ENCODE measurements at places on chromosomes 5 and 9.

DNA sequence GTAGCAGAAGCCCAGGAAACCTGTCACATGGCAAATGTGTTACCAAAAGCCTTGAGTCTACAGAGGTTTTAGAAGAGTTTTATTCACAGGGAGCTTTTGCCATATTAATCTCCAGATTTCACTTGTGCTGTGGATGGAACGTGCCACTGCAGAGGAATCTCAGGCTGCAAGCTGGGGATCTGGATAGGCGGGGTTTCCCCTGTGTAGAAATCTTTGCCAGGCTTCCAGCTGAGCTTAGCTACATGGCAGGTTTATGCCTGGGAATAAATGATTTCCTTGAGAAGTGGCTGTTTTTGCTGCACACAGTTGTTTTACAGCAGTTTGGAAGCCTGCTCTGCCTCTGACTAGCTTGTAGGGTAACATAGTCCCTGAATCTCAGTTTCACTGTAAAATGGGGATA is 224.6 kb upstream of the PLPPR1 start:
- DNase-seq, result no peak

GRCh38 chr5:103117471-103117991 is 2.4 kb downstream of the GIN1 start:
- DNase-seq, result no peak

DNA sequence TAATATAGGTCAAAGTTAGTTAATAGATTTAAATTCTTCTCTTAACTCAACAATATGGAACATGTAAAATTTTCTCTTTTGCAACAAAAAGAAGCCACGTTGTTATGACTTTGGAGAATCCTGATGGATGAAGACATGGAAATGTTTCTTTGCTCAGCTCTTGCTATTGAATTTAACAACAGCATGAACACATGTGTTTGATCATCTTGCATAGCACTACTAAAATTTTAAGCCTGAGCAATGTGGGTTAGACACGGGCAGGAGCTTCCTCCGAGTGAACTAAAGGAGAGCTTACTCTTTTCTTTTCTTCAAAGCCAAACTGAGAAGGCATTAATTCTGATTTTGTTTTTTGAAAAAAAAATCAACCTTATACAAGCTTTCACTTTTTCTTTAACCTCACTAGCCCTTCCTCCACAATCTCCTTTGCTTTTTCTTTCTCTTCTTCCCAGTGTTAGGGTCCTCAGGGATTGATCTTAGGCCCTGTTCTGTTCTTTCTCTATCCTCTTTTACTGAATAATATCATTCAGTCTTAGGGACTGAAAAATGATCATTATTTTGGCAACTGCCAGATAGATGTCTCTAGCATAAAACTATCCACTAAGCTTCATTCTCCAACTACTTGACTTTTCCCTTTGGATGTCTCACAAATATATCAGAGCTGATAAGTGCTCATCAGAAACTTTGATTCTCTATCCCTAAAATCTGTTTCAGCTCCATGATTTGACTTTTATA is 36.9 kb downstream of the ADAMTS19 start:
- no peak for DNase-seq

GRCh38 chr5:150122536-150123481 is 32.8 kb downstream of the PDGFRB start:
- DNase-seq, result no peak

GRCh38 chr9:117974108-117974507 is 269.9 kb downstream of the TLR4 start:
- no peak for DNase-seq

DNA sequence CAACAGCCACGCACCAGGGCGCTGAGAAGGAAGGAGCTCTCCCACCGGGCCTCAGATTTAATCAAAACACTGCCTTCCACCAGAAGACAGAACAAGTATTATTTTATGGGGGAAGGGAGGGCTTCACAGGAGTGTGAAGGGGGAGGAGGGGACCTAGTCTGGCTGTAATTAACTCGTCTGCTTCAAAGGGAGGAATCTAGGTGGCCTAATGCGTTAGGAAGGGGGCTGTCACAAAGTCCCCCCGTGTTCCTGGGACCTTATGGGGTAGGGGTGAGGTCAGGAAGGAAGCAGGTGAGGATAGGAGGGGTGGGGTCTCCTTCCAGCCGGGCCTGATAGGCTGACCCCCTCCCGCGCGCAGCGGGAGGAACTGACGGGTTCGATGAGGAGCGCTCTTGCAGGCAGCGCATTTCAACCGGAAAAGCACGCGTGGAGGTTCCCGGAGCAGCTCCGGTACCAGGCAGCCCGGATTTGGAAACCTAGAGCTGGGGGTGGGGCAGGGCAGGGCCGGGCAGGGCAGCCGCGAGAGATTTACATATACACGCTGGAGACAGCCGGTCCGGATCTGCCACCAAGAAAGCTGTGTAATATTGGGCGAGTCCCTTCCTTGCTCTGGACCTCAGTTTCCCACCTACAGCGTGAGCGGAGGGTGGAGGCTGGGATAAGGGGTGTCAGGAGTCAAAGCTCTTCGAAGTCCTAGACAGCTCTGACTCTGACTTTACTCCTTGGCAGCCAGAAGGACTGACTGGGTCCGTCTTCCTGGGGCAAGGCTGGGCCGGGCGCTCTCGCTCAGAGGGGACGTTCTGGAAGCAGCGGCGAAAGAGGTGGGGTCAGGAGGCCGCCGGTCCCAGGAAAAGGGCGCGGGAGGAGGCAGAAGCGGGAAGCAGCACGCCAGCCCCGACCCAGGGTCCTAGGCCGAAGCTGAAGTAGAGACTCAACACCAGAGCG is 1.8 kb downstream of the SHB start:
- peak; percentile 8 for DNase-seq

DNA sequence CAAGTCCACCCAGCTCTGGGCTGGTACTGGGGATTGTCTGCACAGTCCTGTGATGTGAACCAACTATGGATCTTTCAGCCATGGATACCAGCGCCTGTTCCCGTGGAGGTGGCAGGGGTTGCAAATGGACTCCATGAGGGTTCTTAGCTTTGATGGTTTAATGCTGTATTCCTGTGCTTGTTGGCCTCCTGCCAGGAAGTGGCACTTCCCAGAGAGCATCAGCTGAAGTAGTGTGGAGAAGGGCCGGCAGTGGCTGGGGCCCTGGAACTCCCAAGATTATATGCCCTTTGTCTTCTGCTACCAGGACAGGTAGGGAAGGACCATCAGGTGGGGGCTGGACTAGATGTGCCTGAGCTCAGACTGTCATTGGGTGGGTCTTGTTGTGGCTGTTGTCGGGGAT is 1104.8 kb upstream of the COX7C start:
- no peak for DNase-seq

DNA sequence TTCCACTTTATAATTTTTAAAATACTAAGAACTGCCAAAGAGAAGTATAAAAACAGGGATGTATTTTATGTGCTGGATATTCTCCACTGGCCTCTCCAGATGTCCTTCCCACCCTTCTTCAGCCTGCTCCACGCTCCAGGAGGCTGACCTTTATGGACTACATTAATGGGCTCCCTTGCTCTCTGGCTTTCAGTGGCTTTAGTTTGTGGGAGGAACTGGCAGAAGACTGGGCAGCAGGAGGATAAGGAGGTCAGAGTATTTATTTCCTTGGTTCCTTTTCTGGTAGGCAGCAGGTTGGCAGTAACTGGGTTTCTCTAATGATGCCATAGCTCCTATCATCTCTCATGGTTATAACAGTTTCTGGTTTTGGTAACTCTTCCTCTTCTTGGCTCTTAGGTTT is 133.9 kb downstream of the PAM start:
- DNase-seq, result no peak

DNA sequence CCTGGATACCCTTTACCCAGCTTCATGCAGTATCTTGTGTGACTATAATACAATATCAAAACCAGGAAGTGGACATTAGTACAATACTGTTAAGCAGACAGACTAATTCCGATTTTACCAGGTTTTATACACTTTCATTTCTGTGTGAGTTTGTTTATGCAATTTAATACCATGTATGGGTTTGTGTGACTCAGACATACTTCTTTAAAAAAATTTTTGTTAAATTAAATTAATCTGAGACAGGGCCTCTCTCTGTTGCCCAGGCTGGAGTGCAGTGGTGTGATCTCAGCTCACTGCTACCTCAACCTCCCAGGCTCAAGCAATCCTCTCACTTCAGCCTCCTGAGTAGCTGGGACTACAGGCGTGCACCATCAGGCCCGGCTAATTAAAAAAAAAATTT is 156.8 kb downstream of the GAPVD1 start:
- DNase-seq, result no peak

DNA sequence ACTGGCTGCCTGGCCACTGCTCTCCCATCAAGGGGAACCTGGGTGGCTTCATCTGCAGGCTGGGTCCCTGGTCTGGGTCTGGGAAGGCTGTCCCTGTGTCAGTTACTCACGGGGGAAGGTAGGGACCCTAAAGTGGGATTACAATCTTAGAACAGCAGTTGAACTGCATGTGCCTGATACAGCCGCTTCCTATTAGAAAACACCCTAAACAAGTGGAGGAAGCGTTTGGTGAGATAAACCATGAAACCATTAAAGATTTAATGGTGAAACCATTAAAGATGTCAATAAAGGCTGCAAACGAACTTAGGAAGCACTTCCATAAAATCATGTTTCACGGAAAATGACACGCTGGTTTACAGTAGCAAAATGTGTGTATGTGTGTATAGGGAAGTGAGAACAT is 2.5 kb upstream of the GFI1B start:
- no peak for DNase-seq

DNA sequence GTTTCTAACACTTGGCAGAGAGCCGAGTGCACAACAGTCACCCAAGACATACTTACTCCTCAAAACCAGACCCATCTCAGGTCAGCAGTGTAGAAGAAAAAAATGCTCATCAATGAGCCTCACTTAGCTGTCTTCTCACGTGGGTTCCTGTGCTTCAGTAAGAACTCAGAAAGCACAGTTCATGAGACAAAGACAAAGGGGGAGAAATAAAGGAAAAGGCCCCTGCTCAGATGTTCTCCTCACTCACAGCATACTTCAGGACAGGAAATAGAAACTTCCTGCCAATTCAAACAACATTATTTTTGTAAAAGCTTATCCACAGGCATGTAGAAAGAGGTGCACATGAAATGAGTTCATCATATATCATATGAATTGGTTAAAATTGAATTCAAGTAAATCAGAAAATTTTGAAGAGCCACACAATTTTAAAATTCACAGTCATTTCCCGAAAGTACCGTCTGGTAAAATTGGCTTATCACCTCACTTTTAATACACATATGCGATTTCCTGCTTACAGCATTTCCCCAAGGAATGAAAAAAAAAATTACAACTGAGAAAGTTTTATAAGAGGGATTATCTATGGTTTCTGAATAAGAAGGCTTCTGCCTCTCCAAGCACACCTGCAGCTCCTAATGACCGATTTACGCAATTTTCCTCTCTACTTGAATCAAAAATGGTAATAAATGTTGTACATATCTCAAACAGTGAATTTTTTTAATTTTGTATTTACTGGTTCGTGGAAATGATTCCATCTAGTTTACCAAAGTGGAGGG is 328.3 kb downstream of the TMEM167A start:
- no peak for DNase-seq

DNA sequence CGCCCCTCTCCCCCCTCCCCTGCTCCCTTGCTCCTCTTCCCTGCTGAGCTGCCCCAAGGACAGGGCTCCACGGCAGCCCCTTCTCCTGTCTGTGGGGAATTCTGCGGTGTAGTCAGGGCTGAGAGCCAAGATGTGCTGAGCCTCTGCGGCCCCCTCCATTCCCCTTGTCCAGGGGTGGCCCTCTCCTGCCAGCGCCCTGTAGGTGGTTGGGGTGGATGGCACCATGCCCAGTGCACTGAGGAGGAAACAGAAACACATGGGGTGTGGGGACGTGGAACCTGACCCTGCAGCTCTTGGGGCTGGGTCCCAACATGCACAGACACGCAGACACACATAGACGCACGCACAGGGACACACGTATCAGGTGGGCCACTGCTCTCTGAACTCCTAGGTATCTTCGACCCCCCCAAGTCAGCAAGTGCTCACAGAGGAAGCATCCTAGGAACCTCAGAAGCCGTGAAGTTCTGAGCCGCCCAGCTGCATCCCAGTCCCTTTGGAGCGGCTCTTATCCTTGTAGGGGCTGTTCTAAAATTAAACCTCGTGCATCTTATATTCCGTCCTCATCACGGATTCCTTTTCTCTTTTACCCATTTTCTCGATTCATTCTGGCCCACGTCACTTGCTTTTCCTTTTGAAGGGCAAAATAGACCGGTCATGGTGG is 64.8 kb downstream of the HMCN2 start:
- no peak for DNase-seq

DNA sequence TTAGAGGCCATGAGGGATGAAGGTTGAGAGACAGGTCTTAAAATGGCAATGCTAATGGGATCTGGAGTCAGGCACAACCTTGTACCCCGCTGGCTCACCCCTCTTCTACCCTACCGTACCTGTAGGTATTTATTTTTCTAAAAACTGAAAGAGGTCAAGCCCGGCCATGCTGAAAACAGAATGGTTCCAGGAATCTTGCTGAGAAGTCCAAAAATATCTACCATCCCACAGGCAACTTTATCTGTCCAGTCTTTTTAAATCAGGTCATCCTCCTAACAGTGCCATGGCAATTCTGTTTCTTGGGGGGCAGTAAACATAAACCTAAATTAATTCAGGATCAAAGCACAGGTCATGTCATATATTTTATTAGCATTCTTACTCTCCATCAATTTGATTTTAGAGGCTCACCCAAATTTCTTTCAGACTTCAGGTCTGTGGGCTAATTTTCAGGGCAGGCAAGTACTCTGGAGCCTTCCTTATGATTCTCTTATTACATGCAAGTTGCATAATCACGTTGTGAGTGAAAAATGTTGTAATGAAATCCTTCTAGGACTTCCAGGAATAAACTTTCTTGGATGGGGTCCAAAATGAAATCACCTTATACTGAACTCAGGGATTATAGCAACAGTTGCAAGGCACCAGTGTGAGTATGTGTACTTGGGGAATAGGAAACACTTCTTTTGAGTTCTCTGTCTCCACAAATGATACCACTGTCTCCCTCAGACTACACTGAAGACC is 102.7 kb upstream of the NREP start:
- DNase-seq, result no peak

GRCh38 chr5:33720176-33720575 is 171.6 kb downstream of the ADAMTS12 start:
- no peak for DNase-seq

- no peak for DNase-seq
These were observed 16.1 kb downstream of the AHRR start for GRCh38 chr5:337563-338130.

GRCh38 chr9:129868872-129869486 is 33.7 kb downstream of the USP20 start:
- peak; percentile 93 for DNase-seq

- DNase-seq, result no peak
These were observed 73.0 kb downstream of the PTPDC1 start for GRCh38 chr9:94157050-94157801.

DNA sequence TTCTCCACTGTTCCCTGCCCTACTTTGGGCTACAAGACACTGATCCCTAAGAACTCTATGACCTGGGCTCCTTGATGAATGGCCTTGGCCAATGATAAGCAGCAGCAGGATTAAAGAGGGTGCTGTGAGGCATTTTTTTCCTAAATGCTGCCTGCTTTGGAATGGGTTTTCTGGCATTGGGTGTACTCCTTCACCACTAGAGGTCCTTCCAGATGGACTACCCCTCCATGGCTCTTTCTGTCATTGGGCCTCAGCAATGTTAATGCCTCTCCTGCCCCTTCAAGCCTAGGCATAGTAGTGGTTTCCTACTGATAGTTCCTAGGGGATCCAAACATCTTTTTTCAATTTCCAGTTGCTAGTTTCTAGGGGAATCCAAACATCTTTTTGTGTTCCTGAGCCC is 319.3 kb upstream of the RPS23 start:
- DNase-seq, result no peak
